ENCODE measurements at places on chromosomes 4 and X.

GRCh38 chr4:14887842-14888433 is 114.3 kb upstream of the CPEB2 start:
- no peak for DNase-seq

DNA sequence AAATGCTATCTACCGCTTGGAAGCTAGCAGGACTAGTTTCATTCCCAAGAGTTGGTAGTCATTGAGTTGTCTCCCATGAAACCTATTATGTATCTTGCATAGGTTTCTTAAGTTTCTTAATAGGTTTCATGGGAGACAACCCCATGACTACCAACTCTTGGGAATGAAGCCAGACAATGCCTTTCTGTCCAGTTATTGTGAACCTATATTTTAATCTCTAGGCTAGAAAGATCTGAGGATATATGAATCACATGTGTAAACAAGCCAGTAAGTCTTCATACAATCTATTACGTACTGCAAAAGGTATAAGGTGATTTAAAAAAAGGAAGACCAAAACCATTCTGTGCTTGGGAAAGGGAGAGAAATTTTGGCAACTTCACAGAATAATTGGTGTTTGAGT is 162.6 kb downstream of the INPP4B start:
- no peak for DNase-seq

GRCh38 chr4:13612569-13612968 is 15.0 kb downstream of the BOD1L1 start:
- DNase-seq: no peak

GRCh38 chrX:7970428-7970827 is 43.2 kb upstream of the PNPLA4 start:
- no peak for DNase-seq

GRCh38 chr4:140250989-140251552 is 97.1 kb upstream of the MAML3 start:
- DNase-seq: no peak

- DNase-seq: no peak
These were observed 7.3 kb upstream of the DHRSX start for GRCh38 chrX:2507904-2508627.

- DNase-seq: no peak
These were observed 71.0 kb downstream of the USP46 start for GRCh38 chr4:52588097-52588496.

DNA sequence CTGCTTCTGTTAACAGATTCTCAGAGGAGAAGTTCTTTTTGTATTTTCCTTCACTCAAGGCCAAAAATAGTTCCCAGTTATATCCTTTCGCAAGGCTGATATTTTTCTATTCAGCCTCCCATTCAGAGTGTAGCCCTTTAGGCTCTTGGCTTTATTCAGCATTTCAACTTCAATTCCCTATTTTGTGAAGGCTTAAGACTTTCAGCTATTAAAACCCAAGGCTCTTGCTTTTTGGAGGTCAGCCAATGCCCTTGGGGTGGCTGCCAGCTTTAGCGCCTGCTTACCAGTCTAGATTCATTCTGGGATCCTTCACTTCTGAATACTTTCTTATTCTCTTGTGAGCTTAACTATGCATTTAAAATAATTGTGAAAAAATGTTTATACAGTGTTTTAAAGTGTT is 57.3 kb upstream of the ADGRA3 start:
- no peak for DNase-seq

DNA sequence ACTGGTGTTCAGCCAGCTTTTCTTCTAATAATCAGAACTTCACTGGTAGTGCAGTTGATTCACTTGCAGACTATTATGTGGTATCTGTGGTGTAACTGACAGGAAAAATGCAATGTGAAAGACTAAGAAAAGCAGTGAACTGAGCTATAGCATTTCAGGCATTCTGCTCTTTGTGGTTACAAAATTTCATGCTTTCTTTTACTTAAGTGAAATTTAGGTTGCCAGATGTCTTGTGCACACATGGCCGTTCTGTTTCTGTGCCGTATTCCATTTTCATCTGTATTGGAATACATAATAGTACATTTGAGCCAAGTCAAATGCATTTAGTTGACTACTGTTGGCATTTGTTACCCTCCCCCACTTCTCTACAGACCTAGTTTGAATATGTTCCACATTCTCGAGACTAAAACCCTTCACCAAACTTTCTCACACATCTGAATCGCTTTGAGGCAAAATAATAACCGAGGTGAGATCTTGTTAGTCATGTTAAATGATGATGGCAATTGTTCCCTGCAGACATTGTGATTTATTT is 8.2 kb downstream of the RTL3 start:
- no peak for DNase-seq

- no peak for DNase-seq
These were observed 3.5 kb upstream of the DCTD start for GRCh38 chr4:182920676-182921075.

- no peak for DNase-seq
These were observed 49.3 kb downstream of the KDR start for GRCh38 chr4:55075823-55076716.

DNA sequence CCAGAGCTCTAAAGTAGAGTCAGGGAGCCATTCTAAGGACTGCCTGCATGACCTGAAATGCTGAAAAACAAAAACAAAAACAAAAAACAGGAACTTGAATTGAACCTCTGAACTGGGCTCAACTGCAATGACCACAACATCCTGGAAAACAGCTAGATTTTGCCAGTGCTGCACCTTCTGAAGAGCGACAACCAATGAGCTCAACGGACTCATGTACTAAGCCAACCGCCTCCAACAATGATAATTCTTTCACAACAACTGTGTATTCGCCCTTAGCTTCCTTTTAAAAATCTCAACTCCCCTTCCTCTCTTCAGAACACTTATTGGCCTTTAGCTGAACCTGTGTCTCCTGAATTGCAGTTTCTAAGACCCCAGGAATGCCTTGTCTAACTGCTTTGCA is 69.8 kb downstream of the HAUS3 start:
- DNase-seq: no peak

DNA sequence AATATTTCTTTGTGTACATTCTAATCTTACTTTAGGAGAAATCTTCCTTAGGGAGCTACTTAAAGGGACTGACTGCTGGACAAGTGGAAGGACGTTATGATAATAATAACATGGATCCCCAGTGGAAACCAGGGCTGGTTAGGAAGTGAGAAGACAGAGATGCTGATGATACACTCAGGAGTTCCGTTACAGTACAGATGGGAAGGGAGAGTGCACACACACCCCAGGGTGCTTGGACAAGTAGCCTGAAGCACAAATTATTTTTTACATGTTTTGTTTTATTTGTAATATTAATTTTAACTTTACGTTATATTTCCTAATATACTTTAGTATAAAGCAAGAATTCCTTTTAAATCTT is 84.1 kb downstream of the BMPR1B start:
- no peak for DNase-seq

DNA sequence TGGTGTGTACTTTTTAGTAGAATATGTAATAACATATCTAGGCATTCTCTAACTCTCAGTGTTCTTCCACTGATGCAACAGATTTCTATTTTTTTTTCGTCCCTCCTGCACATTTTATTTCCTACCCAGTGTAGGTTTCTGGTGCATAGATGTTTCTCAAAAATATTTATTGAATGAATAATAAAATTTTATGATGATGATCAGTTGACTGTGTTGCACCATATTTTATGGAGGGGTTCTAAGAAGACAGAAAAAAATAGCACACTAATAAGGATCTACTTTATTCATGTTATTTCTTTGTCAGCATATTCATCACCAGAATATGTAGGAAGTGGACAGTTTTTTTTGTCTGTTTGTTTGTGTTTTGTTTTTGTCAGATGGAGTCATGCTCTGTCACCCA is 2529.3 kb downstream of the ARAP2 start:
- DNase-seq: no peak

DNA sequence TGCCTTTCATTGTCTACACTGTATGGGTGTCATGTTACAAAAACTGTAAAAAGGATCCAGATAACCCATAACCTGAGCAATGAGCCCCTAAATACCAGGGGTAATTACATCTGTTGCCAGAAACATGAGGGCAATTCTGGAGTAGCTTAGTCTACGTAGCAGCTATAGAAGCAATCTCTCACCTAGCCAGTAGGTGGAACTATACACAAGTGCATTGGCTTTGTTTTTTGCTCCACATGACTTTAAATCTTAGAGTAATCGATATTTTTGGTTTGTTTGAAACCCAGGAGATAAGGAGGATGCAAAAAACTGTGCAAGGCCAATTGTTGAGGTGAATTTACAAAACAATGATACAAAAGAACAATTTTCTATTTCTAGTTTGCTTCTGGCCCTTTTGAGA is 57.5 kb downstream of the GPR82 start:
- no peak for DNase-seq

GRCh38 chr4:169359961-169360360 is 89.2 kb upstream of the SH3RF1 start:
- DNase-seq: no peak

- DNase-seq: no peak
These were observed 5.1 kb upstream of the MYOZ2 start for GRCh38 chr4:119130365-119131065.

GRCh38 chr4:2472187-2472586 is 3.3 kb downstream of the RNF4 start:
- DNase-seq: no peak

DNA sequence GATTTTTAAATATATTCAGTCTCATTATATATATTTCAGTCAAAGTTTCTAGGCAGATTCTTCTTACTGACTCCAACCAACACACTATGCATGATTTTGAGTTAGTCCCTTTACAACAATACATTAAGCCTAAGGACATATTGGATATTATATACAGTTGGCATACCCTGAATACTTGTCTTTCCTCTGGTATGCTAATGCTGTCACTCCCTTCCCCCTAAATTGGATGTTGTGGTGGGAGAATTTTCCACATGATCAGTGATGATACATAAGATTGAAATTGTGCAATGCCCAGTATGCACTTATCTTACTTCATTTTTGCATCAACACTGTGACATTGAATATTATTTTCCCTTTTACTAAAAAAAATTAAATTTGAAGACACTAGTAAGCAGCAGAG is 935.2 kb downstream of the PCDH7 start:
- no peak for DNase-seq

- DNase-seq: no peak
These were observed 45.4 kb upstream of the PDLIM3 start for GRCh38 chr4:185580699-185581098.
